ENCODE measurements at places on chromosomes 11 and 22.

GRCh38 chr11:875769-876301 lies 33.2 kb downstream of the TSPAN4 start:
- DNase-seq: no peak

GRCh38 chr22:50581031-50581949 lies 1.4 kb downstream of the CHKB start:
- DNase-seq: no peak

GRCh38 chr11:1049911-1050580 lies 13.5 kb upstream of the MUC6 start:
- DNase-seq: no peak

DNA sequence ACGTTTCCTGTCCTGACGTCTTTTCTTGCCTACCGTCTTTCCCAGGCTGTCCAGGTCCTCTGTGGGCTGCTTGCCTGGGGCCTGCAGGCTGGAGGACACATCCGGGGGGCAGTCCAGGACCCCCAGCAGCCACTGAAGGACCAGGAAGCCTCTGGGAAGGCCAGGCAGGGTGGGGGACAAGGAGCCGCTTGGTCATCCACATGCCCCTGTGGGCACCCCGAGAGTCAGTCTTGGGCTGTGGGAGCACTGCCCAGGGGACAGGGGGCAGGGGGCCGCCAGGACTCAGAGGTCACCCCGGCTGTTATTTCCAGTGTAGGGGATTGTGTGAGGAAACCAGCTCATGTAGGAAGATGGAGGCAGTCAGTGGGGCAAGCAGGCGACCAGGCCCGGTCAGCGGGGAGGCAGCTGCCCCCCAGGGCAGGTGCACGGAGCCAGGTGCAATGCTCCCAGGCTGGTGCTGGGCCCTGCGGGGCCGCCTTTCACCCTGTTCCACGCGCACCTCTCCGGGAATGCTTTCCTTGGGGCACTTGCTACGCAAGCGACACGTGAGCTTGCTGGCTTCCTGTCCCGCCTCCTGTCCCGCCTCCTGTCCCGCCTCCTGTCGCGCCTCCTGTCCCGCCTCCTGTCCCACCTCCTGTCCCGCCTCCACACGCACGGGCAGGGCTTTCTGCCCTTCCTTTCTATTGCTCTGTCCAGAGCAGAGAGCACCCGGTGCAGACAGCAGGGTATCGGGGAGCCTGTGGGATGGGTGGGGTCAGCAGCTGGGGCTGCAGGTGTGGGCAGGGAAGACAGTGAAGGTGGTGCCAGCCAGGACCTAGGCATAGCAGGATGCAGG lies 39.5 kb downstream of the MUC5B start:
- DNase-seq: peak; percentile 88

GRCh38 chr11:92766698-92767097 lies 202.8 kb upstream of the MTNR1B start:
- no peak for DNase-seq

GRCh38 chr11:41536021-41536568 lies 76.6 kb upstream of the LRRC4C start:
- DNase-seq: no peak

DNA sequence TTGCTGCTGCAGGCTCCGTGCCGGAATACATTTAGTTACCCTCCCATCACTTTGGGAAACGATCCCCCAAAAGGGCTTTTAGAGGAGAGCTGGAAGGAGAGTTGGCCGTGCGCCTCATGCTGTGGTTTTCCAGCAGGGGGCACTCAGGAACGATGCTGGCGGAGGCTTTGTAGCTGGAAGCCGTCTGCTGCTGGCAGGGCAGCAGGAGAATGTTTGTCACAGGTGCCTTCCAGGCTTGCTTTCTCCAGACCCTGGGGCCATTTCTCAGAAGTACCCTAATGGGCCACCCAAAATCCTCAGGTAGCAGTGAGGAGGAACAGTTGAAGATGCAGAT lies 30.0 kb upstream of the CABP7 start:
- peak; percentile 61 for DNase-seq

- DNase-seq: peak; percentile 5
These were observed 70.9 kb downstream of the PHF21B start for GRCh38 chr22:44938886-44939285.

DNA sequence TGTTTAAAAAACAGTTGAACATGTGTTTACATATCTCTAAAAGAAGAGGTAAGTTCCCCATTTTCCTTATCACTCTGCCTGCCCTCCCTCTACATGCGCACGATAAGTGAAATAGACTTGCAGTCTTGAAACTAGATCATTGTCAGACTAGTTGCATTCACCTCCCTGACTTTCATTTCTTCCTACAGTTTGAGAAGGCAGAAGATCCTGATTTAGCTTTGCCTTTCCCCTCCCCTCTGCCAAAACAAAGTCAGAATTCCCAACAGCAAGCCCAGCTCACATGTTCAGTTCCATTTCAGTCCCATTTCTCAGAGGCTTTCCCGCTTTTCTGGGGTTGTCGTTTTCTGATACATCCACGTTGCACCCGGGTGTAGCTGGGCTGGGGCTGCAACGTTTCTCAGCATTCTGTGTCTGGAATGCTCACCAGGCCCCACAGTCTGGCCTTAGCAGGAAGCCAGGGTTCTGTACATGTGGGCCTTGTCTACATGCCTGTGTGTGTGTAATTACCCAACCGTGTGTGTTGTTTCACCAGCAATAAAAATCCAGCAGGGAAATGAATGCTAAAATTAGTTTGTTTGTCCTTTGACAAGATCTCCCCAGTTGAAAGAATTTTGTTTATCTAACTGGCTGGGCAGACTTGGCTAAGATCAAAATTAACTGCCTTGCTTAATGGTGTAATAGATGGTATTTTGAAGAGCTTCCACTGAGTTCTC lies 179.2 kb downstream of the DBX1 start:
- no peak for DNase-seq

GRCh38 chr11:69520186-69520916 lies 38.9 kb downstream of the LINC01488 start:
- no peak for DNase-seq

GRCh38 chr11:47351156-47352126 lies 1.1 kb downstream of the MYBPC3 start:
- no peak for DNase-seq

DNA sequence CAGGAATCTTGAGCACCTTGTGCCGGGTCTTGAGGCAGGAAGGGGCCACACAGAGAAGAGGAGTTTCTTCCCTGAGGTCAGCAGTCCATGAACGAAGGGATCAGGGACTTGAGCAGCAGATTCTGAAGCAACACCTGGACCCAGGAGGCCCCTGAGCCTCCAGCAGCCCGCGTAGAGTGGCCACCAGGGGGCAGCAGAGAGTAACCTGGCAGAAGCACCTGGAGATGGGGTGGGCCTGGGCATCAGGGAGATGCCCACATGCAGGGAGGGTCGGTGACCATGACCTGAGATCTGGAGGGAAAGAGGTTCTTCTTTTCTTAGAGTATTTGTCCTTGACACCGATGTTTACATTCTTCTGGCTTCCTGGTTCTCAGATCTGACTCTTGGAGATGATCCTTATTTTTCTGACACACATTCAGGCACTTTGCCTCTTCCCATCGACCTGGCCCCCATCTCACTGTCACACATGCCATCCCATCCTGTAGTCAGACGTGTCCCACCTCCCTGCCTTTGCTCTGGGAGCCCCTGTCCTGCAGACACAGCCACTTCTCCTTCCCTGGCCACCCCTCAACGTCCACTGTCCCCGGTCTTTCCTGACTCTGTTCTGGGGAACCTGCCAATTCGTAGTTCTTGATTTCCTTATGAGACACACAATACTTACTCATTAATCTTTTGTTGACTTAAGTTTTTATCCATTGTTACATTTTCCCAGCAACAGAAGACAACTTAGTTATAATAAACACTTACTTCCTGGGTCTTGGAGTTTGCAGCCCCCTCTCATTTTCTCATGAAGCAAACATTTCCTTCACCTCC lies 66.5 kb downstream of the GGTLC2 start:
- DNase-seq: no peak

GRCh38 chr22:23113067-23113846 lies 28.5 kb downstream of the RSPH14 start:
- DNase-seq: peak; percentile 29

- no peak for DNase-seq
These were observed 45.6 kb downstream of the PITPNB start for GRCh38 chr22:27873472-27873871.

DNA sequence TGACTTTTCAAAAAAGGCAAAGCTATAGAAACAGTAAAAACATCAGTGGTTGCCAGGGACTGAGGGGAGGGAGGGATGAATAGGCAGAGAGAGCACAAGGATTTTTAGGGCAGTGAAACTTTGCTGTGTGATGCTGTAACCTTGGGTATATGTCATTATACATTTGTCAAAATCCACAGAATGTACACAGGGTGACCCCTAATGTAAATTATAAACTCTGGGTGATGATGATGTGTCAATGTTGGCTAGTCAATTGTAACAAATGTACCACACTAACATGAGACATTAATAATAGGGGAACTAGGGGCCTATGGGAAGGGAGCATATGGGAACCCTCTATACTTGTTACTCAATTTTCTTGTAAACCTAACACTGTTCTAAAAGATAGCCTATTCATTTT lies 24.8 kb downstream of the RIBC2 start:
- no peak for DNase-seq

DNA sequence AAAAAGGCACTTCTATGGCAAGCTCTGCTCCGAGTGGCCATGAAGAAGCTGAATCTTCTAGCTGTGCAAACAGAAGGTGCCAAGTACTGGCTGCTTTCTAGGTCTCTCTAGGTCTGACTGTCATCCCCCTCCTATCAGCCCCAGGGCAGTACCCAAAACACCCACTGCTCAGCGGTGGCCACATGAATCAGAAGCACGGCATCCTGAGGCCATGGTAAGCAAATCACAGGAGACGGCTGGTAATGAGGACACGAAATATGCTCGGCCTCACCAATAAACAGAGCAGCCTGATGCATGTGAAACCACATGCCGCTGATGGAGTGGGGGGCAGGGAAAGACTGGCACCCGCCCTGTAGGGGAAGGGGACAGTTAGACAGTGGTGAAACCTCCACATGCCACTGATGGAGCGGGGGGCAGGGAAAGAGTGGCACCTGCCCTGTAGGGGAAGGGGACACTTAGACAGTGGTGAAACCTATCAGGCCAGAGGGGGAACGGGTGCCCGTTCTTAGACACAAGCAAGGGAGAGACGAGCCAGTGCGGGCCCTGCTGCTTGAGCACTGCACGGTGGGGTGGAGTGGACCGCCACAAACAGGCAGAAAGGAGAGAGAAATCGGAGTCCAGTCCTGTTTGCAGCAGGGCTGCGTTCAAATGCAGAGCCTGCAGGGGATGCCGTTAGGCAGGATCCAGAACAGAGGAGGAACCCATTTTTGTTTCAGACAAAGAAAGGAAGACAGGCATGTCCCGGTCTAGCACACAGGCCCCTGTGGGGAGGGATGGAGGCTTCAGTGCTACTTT lies 29.9 kb upstream of the MOB2 start:
- no peak for DNase-seq

DNA sequence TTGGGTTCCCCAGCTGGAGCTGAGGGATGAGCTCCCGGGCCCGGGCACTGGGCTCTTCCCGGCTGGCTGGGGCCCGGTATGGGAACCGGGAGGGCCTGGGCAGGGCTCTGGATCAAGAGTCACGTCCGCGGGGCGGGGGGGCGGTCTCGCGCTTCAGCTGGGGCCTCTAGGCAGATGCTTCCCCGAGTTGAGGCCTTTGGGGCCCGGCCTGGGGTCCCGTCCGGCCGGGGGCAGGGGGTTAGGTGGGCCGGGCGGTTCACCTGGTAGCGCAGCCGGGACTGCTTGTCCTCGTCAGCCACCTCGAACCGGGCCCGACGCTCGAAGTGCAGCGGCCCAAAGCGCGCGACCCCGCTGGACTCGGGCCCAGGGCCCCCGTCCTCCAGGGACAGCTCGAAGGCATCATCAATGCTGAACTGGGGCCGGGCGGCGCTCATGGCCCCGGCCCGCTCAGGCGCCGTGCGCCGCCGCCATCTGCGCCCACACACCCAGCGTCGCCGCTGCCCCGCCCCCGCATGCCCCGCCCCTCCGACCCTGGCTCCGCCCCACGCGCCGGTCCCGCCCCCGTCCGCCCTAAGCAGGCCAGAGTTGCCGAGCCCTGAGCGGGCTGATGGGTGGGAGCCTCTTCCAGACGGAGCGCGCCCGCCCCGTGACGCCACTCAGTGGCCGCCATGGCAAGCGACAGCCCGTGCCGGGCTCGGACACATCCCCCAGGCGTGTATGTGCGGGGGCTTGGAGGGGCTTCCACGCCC lies at the start of gene TMEM134:
Gene TMEM134, minus strand, starts transcription at position 493 of the 749 bp plus-strand sequence. Its CDS starts 59 bp downstream, at position 434.
- peak; percentile 91 for DNase-seq

DNA sequence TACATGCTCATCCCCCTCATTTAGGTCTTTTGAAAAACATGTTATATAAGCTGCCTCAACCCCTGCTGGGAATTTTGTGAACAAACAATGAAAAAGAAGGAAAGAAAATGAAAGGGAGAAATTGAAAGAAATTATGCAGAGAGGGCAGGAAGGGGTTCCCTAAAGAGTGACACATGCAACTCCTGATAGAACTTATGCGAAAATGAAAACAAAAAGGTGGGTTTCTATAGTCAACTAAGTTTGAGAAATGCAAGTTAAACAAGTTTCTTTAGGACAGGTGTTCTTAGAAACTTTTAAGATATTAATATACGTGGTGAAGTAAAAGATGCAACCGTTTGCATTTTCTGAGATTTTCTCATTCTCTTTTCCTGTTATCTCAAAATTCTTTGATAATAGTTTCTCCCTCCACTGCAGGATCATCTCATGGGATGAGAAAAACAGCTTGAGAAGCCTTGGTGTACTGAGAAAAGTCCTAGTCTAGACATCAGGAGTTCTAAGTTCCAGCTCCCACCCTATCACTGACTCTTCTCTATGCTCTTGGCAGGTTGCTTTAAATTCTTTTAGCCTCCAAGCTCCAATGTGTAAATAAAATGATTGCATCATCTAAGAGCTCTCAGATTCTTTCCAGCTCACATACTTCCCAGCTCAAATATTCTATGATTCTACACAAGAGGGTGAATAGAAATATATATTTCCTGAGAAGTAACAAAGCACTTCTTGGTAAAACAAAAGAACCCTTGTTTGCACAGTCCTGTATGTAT lies 109.2 kb downstream of the FAM76B start:
- DNase-seq: peak; percentile 71

DNA sequence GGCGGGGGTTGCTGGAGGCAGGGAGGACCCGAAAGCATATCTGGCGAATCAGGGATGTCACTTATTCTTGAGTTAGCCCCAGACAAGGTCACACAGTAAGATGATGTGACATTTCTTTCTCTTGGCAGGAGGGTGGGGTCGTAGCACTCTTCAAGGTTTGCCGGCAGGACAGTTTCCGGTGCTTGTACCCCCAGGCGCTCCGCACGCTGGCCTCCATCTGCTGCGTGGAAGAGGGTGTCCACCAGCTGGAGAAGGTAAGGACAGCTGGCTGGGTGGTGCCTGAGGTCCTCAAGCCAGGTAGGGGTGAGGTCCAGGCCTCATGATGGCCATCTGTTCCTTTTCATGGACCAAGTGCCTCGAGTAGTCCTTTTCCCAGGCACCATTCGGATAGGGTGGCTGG lies 86.0 kb downstream of the INSC start:
- no peak for DNase-seq
